D721Med (cell line): ENCODE measurements at places on chromosomes 3 and 15.

- DNase-seq: no peak
Measured at GRCh38 chr15:79418693-79419279, 13.3 kb upstream of the MINAR1 start.

DNA sequence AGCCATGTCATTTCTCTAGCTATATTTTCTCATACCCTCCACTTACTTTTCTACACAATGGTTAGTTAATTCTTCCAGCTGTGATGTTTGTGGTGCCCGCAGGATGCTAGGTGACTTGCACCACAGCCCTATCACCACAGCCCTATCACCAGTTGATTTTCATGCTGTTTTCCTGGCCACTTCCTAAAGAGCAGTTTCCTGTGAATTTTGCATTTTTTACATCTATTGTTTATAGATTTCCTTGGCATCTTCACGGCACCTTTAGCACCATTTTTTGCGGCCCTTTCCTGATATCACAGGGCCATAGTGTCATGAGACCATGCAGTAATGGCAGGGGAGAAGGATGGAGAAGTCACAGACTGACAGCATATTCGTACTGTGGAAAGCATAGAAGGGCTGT is 132.9 kb upstream of the PRICKLE2 start:
- DNase-seq: no peak

- DNase-seq: no peak
Measured at GRCh38 chr3:61315871-61316270, 64.6 kb upstream of the FHIT start.

GRCh38 chr15:38514601-38515000 is 50.0 kb downstream of the RASGRP1 start:
- no peak for DNase-seq

GRCh38 chr3:159776779-159777178 is 211.9 kb upstream of the IL12A start:
- no peak for DNase-seq

GRCh38 chr3:71183549-71183948 is 400.0 kb downstream of the FOXP1 start:
- no peak for DNase-seq
